Cortex of kidney (tissue), 1 donor: ENCODE measurements at places on chromosomes 2 and 18.

DNA sequence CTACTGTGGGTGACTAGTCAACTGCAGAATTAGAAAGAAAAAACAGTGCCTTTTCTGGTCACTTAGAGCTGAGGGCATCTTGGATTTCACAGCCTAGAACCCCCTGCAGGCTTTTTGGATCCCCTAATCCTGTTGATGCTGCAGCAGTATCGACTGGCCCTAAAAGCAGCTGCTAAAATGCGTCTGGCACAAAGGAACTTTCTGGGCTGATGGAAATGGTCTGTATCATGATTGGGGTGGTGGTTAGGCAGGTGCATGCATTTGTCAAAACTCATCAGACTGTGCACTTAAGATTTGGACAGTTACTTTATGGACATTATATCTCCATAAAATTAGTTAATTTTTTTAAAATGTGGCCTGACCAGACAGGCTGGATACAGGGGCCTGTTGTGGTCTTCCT is 149.8 kb downstream of the KLHL29 start:
- no peak for DNase-seq

- DNase-seq = no peak
Observed at GRCh38 chr18:40004246-40004645, 1950.8 kb upstream of the PIK3C3 start.

DNA sequence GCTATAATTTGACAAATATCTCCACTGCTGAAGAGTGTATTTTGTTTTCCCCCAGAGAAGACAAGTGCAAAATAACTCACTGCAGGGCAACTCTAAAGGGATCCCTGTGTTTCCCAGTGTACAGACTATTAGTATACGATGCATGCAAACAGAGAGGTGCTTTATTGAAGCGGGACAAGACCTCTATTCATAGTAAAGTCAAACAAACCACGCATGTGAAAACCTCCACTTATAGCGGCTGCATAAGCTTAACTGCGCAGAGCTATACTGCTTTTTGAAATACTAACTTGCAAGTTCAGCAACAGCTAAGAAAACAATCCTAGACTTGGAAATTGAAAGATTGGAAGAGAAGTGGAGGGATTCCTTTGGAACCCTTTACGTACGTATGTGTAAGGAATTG is 15.6 kb downstream of the RNF144A start:
- no peak for DNase-seq

GRCh38 chr2:177229442-177230242 is 17.0 kb downstream of the HNRNPA3 start:
- DNase-seq = no peak

GRCh38 chr2:69917852-69918251 is 2.9 kb downstream of the MXD1 start:
- no peak for DNase-seq

DNA sequence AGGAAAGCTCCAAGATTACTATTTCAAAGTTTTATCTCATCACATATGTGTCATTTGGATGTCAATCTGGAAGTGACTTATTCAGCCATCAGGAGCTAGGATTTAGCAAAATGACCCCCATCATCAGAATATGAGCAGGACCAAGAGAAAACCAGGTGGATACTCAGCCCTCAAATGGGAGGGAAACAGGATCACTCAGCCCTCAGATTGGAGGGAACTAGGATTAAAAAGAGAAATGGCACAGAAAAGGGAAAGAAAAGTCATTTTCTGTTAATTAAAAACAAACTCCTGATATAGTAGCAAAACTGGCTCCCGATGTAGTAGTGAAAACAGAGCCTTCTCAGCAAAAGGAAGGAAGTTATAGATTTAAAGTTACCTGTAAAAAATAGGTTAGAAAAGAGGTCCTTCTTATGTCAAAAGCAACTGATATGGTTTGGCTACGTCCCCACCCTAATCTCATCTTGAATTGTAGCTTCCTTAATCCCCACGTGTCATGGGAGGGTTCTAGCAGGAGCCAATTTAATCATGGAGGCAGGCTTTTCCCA is 69.0 kb upstream of the MYCN start:
- DNase-seq = no peak

DNA sequence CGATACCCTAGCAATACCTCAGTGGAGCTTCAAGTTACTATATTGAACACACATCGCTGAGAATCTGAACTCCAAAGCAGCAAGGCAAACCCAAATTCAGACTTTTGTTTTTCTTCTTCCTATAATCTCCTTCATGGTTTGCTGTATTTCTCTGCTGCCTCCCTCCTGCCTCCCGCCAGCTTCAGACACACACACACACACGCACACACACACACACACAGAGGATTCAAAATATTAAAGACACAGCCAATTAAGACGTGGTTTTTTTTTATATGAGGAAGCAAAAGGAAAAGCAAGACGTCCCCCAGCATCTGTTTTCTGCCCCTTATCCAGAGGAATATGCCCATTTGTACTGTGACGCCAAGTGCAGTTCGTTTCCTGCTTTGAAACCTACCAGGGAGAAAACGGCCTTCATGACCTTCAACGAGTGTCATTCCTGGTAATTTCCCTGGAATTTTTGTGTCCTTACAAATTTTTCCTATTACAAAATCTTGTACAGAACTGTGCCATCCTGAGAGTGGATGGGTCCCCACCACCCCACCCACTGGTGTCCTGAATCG is 547.9 kb upstream of the ID2 start:
- no peak for DNase-seq

DNA sequence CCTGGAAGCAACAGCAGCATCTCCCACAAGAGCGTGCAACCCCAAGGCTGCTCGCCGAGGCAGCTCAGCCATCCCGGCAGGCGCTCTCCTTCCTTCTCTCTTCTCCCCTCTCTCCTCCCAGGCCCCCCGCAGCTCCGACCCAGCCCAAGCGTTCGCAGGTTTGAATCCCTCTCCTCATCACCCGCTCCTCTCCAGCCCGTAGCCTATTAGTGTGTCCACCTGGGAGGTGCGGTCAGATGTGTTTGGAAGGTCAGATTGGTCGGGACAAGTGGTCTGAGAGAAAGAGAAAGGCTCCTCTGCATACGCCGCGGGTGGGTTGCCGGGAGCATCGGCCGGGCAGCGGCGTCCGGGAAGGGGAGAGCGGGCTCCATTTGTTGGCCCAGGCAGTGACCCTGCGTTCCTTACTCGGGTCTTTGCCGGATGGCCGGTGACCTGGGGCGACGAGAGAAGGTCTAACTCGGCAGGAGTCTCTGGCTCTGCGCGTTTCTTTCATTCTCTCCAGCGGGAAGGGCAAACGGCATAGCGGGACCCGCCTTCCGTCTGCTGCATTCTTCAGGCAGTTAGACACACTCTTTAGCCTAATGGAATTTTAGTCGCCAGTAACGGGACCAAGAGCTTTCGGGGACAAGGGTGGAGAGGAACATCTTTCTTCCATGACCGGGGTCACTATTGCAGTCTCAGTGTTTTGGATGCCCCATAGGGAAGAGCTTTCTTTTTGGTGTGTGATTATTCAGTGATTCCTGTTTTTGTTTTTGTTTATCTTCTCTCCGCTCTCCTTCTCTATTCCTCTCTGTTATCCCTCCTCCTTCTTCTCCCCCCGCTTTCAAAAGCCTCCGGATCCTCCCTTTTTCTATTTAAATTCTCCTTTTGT is 1.1 kb upstream of the TMEFF2 start:
- no peak for DNase-seq

GRCh38 chr2:11754700-11755015 is 8.2 kb downstream of the LPIN1 start:
- no peak for DNase-seq

DNA sequence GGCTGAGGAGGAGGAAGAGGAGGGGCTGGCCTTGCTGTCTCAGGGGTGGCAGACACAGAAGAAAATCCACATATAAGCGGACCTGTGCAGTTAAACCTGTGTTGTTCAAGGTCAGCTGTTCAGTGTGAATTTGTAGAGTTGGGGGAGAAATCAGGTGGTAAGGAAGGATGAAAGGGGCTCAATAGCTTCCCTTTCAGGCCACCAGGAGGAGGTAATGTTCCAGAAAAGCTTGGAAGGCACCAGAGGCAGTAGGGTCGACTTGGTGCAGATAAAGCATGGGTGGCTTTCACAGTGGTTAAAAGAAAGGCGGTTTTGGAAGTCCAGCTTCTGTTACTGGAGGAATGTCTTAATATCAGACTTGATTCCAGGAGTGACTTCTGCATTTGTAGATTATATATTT is 167.4 kb downstream of the THSD7B start:
- DNase-seq = no peak

- DNase-seq = no peak
Observed at GRCh38 chr2:207704078-207704477, 7.4 kb upstream of the CCNYL1 start.

- no peak for DNase-seq
Observed at GRCh38 chr2:38661306-38661705, 4.6 kb upstream of the GALM start.

DNA sequence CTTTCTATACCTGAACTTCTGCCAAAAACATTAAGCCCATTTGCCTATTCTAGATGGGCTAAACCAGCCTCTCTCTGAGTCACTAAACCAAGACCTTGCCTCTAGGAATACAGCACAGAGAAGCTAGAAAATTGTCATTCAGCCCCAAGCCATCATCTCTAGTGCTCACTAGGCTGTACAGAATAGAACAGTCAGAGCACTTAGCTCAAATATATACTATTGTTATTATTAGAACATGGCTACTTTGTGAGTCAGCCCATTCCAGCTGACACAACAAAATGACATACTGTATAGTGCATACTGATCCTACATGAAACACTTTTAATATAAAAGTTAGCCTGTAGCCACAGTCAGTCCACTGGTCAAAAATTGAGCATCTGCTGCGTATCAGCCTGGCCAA is 418.8 kb downstream of the NRXN1 start:
- DNase-seq = no peak

DNA sequence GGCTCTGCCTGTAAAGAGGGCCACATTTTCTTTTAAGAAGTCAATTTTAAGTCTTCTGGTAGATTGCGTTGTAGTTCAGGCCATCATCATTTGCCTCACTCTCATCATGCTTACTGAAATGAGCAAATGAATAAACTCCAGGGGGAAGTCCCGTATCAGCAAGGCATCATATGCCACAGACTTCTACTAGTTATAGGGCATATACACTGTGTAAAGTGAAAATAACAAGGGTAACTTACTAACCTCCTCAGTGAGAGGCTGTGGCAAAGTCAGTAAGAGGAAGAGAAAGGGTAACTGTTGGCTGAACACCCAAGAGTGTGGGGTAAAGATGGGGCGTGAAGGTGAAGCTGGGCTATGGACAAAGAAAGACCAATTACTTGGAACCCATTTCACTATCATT is 456.2 kb downstream of the SPAG16 start:
- DNase-seq = no peak

DNA sequence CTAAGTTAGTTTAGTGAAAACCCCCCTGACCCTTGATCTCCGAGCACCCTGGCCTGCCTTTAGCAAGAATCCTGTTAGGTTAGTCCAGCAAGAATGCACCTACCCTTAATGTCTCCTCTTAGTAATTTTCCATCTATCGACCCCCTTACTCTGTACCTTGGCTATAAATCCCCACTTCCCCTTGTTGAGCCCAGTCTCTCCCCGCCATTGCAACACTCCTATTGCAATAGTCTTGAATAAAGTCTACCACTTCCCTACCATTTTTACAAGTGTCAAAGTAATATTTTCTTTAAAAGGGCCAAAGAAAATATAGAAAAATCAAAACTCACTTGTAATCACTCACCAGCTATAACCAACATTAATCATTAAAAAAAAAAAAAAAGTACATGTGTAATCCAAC is 4.2 kb upstream of the ZBTB7C start:
- no peak for DNase-seq

DNA sequence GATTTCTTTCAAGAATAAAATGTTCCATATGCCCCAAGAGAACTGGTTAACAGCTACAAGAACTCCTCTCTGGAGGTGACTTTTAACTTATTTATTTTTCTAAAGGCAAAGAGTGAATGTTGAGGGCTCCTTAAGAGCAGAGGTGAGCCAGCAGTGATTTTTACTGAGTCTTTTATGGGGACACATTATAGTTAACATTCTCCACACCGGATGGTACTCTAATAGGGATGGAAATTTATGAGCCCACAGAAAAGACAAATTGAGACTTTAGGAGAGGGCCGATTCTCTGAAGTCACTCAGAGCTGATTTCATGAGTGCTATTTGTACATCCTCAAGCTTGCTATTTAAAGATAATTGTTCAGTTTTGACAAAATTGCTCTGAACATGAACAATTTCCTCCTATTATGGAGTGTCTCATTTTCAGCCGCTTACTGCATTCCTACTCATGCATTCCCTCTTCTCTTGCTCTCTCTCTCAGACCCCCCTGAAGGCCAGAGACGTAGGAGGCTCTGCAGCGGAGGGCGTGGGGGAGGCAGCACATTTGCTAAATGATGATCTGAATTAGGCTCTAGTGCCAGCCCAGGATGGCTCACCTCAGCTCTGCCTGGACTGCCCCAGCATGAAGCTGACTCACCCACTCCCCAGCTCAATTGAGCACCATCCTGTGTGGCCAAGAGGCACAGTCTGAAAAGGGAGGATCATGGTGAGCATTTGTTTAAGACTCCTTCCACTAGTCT is 5.9 kb upstream of the RPL37A start:
- DNase-seq = no peak

GRCh38 chr2:8934338-8934737 is 69.1 kb downstream of the MBOAT2 start:
- DNase-seq = no peak

- DNase-seq = no peak
Observed at GRCh38 chr18:75529394-75529793, 101.9 kb upstream of the SMIM21 start.

DNA sequence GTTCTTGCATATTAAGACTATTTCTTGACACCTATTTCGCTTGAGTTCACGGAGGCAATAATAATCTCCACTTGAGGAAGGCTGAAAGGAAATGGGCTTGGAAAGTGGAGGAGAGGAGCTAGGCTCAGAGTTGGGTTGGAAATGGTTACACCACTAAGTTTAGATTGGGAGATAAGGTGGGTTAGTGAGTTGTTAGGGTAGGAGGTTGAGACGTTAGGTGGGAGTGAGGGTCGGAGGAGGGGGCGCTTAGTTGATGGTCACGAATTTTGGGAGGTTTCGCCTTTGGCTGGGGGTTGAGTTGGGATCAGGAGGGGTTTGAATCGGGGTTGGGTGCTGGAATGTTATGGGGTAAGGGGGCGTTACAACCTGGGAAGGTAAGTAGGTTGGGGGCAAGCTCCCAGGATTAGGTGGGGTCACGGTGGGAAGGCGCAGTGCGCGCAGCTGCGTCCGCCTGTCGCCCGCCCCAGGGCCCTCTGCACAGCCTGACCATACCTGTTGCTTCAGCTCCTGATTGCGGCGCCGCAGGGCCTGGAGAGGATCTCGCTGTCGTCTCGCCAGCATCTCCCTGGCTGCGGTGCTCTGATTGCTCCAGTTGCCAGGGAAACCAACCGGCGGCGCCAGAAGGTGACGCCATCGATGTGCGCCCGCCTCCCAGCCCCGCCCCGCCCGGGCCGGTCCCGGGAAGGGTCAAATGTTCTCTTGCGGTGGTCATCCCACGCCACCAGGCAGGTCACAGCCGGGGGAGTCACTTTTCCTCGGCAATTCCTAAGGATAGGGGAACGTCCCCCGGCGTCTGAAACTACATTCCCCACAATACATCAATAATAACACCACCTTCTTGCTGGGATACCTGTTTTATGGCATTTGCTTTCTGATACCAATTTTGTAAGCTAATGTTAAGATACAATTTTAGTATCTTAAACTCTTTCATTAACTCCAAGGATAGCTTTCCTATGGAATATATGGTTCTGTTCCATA is at the start of gene NPHP1:
TSS of gene NPHP1 (minus strand) at position 606 of the 978 bp plus-strand sequence. CDS start at position 561, 45 bp downstream.
- peak; percentile 7 for DNase-seq
